GM04503 (cell line): ENCODE measurements at places on chromosomes 12 and 14.

- DNase-seq: no peak
Measured at GRCh38 chr14:51707327-51707726, 55.6 kb downstream of the FRMD6 start.

GRCh38 chr12:118429688-118430383 is 53.5 kb downstream of the SUDS3 start:
- DNase-seq: no peak

GRCh38 chr14:58198086-58198485 is 1.9 kb upstream of the ACTR10 start:
- no peak for DNase-seq

GRCh38 chr12:90627180-90627896 is 327.6 kb downstream of the CCER1 start:
- no peak for DNase-seq

GRCh38 chr14:29388571-29388970 is 539.1 kb downstream of the PRKD1 start:
- no peak for DNase-seq

DNA sequence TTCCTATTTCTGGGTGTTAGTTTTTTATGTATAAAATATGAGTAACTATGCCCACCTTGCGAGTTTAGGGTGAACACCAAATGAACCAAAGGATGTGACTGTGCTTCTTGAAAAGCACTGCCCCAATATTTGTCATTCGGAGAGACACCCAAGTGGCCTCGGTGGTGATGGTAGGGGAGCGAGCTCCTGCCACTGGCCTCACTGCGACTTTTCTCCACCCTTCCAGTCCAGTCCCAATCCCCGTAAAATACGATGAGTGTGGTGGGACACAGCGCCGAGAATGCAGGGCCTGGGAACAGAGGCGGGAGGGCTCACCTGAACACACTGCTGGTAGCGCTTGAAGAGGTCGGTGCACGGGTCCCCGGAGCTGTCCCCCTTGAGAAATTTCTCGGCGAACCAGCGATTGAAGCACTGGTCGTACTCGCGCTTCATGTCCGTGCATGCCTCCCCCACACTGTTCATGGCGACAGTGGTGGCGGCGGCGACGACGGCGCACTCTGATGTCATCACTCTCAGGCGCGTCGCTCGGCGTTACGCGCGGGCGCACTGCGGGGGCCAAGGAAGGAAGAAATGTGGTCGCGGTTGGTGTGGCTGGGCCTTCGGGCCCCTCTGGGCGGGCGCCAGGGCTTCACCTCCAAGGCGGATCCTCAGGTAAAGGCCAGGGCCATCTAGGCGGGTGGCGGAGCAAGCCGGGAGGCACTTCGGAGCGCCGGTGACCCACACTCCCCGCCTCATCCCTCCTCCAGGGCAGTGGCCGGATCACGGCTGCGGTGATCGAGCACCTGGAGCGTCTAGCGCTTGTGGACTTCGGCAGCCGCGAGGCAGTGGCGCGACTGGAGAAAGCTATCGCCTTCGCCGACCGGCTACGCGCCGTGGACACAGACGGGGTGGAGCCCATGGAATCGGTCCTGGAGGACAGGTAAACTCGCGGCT is at the start of the genes GATC and TRIAP1:
TSS of gene GATC (plus strand) at position 534 of the 933 bp plus-strand sequence. CDS start at position 571, 37 bp downstream.
TSS of gene TRIAP1 (minus strand) at position 474 of the 933 bp plus-strand sequence. CDS start at position 462, 12 bp downstream.
- no peak for DNase-seq

DNA sequence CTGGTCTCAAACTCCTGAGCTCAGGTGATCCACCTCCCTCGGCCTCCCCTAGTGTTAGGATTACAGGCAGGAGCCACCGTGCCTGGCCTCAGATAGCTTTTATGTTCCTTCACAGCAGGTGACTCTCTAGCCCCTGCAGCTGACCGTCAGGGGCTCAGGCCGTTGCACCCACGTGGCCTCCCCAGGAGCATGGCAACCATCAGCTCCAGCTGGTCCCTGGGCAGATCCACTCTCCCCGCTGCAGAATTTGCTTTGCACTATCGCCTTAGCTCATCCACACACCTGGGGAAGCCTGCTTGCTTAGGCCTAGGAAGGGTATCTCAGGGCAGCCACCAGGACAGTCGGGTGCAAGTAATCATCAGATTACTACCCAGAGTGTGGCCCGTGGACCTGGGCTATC is 62.6 kb downstream of the TSPAN9 start:
- no peak for DNase-seq

- peak; percentile 34 for DNase-seq
Measured at GRCh38 chr14:22532345-22533056, 56.5 kb downstream of the DAD1 start.

DNA sequence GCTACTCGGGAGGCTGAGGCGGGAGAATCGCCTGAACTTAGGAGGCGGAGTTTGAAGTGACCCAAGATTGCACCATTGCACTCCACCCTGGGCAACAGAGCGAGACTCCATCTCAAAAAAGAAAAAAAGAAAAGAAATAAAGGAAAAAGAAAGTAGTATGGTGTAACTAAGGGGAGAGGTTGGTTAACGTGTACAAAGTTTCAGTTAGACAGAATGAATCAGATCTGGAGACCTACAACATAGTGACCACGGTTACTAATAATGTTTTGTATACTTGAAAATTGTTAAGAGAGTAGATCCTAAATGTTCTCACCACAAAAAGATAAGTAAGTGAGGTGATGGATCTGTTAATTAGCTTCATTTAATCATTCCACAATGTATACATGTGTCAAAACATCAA is 1208.8 kb downstream of the VRK1 start:
- no peak for DNase-seq

DNA sequence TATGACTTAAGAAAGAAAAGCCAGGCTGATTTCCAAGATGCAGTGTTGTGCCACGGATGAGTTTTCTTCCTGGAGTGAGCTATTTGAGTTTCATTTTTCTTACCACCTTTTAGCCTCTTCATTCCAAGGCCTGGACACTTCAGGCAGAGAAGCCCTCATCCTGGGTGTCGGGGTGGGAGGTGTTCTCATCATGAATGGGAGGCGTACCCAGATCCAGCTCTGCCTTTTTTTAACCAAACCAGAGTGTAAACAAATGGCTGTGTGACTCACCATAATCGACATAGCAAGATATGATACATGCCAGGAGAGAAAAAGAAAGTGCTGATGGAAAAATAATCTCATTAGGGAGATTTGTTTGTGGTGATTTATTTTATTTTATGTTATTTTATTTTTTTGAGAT is 79.9 kb downstream of the ARF6 start:
- peak; percentile 72 for DNase-seq

GRCh38 chr14:28102814-28103213 is 663.8 kb upstream of the FOXG1 start:
- DNase-seq: no peak

GRCh38 chr12:124392271-124392666 is 97.4 kb downstream of the RFLNA start:
- DNase-seq: no peak

- no peak for DNase-seq
Measured at GRCh38 chr14:82451675-82452074, 918.0 kb upstream of the SEL1L start.

GRCh38 chr12:65903691-65904383 is 79.6 kb downstream of the HMGA2 start:
- no peak for DNase-seq

- no peak for DNase-seq
Measured at GRCh38 chr14:74612350-74613021, 449 bp upstream of the LTBP2 start.

DNA sequence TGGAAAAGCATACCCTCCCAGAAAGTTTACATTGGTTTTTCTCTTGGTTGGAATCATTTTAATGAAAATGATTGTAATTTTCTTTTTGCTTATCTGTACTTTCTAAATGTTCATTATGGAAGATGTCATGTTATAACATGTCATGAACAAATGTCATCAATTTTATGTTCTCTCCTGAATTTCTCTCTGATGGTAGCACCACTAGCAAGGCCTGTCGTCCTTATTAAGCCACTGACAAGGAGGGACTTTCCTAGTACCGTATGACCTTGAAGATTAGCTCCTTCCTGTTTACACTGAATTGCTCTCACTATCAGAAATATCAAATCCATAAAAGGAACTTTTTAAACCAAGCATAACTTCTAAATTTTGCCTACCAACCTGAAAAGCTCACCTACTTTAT is 99.0 kb downstream of the ESR2 start:
- DNase-seq: no peak

DNA sequence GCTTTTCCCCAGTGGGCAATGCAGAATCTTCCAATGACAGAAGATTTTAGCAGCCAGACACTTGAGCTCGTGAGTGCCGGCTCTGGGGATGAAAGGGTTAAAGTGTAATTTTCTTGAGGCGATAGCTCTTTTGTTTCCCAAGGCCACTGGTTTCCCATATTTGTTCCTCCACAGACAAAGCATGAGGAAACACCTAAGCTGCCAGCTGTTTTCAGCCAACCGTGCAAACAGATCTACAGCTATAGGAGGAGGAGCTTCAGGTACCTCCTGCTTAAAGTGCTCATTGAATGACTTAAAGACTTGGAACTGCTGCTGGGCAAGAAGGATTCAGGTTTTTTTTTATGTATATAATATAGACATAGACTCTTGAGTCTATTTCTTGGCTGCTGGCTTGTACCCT is 1311.5 kb downstream of the TMEM121 start:
- no peak for DNase-seq

DNA sequence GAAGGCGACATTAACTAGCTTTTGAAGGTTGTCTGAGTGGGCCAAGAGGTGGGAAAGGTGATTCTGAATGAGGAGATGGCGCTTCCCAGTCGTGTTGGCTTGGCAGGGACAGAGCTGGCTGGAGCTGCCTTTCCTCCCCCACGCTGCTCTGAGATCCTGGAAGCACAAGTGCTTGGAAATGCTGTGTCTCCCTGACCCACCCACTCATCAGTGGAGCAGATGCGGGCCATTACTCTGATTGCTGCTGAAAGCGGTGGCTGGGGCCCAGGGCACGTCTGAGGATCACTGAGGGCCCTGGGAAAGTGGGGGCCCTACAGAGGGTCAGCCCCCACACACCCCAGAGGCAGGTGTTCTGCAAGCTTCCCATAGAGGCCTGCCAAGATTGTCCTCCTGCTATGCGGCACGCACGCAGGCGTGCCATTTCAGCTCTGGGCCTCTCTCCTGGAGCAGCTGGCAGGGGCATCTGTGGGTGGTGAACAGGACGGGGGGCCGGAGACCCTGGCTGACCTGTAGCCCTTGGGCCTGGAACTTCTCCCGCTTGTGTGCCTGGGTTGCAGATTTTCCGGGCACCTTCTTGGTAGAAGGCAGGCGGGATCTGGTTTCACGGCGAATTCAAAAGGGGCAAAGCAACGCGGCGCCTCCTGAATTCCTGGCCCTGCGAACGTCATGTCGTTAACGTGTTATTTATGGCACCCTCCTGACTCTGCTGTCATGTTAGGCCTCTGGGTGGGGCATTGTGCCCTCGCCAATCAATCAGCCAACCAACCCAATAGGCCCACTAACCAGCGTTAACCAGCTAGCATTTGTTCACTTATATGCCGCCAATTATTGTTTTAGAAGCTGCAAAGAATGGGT is 133.8 kb upstream of the TBX3 start:
- DNase-seq: no peak

- DNase-seq: no peak
Measured at GRCh38 chr14:104940526-104941150, 16.0 kb downstream of the PLD4 start.

- no peak for DNase-seq
Measured at GRCh38 chr12:7019043-7019569, 830 bp upstream of the LPCAT3 start.

- DNase-seq: no peak
Measured at GRCh38 chr14:83842547-83842946, 1687.4 kb upstream of the FLRT2 start.
